ENCODE measurements at places on chromosomes 2 and 18.

DNA sequence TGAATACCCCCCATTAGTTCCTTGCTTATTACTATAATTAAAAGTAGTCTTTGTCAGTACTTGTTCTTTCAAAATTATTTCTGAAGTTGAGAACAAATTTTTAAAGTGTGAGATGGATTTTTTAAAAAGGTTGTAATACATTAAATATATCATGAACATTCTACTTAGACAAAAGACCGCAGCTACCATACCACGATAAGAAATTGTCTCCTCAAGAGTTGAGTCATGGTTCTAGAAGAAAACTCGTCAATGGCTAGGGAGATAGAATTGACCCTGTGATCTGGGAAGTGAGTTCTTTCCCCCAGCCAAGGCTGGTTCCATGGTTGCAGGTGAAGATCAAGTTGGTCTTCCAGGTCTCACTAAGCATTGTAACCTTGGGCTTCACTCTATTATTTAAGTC, 67.8 kb upstream of the ACYP2 start:
- no peak for DNase-seq

DNA sequence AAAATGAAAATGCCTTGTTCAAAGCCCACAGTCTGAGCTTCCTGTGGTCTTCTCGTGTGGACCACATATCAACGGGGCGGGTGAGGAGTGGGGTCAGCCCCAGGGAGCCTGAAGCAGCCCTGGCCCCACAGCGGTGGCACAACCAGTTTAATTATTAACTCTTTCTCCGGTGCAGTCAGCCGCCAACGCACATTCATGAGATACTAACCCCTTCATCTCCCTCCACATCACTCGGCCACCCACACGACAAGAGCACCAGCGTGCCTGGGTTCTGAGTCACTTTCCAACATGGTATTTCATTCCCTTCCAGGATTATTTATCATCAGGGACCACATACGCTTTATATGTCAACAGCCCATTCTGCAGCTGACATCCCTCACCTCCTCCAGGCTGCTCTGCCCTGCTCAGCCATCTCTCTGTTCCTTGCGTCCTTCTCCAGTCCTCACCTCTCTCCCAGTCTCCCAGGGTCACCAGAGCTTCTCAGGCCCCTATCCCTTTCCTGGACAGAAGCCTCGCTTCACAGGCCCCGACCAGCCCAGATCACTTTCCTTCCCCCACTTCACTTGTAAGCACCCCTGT, 48.0 kb upstream of the ID2 start:
- DNase-seq, result no peak

DNA sequence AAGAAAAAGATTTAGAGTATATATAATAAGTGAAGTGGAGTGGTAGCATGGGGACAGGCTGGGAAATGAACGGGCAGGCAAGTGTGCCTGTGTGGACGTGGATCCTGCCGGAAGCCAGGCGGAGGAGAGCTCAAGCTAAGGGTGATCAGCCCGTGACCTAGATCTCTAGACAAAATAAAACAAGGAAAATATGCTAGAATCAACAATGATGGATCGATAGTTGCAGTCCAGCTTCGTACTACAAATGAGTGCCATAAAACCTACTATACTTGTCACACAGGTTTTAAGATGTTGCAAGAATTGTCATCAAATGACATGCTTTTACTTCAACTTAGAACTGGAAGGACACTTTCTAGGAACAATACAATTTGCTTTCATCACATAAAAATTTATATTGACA, 8.5 kb downstream of the EIF2AK2 start:
- DNase-seq, result no peak

DNA sequence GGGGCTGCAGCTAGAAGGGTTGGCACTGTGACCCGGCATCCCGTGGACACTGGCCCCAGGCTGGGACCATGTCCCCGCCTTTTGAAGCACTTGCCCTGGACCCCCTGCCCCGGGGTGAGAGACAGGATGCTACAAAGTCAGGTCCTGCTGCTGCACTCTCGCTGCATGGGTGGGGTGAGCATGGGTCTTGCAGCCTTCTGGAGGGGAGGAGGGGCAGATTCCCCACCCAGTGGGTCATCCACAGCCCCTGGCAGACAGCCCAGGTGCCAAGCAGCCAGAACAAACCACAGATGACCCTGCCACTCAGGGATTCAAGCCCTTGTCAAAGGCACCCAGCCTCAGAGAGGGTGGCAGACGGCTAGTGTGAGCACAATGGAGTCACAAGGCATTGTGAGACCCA, 5.7 kb upstream of the NMUR1 start:
- no peak for DNase-seq

DNA sequence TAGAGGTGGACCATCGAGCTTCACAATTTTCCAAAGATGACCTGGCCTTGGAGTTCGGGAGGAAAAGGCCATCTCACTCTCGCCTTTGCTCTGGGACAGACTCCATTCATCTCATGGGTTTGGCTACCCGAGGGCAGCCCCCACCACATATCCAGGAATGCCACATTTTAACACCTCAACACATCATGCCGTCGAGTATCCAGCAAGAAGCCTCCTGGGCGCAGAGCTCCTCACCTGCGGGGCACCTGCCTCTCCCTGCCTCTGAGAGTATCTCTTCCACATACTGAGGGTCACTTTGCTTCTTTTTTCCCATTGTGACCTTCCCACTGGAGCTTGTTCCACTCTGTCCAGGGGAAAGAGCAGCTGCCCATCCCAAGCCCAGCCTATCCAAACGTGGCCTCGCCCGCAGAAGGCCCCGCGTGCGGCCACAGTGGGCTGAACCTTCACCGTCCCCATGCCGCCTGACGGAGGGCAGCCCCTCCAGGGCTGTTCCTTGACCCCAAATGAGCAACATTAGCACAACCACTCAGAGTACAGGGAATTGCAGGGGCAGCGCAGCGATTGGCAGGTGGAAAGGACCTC, 5.5 kb upstream of the LIMS2 start:
- no peak for DNase-seq

DNA sequence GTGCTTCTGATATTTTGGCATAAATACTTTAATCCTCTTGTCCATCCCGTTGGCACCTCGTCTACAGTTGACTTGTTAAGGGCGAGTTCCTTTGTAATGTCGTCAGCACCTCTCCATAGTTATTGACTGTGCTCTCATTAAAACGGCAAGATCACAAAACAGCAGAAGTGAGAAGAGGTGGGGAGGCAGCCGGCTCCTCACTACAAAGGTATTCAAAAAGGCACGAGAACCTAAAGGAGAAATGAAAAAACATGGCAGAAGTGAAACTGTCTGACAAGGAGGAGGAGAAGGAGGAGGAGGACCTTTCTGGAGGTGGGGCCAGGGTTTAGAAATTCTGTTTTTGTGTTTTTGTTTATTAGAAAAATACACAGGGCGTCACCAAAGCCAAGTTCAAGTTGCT, 235.6 kb downstream of the BCL11A start:
- no peak for DNase-seq

DNA sequence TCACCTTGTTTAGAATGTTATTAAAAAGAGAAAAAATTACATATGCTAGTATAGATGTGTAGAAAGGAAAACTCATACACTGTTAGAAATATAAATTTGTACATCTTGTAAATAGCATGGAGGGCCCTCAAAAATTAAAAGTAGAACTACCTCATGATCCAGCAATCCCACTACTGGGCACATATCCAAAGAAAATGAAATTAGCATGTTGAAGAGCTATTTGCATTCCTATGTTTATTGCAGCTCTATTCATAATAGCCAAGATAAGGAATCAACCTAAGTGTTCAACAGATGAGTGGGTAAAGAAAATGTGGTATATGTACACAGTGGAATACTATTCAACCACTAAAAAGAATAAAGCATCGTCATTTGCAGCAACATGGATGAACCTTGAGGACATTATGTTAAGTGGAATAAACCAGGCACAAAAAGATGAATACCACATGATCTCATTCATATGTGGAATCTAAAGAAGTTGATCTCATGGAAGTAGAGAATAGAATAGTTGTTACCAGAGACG, 251.5 kb upstream of the THUMPD2 start:
- no peak for DNase-seq

GRCh38 chr2:119276864-119277263, 53.2 kb downstream of the STEAP3 start:
- no peak for DNase-seq

GRCh38 chr2:22628221-22628620, 756.8 kb upstream of the KLHL29 start:
- DNase-seq, result no peak

GRCh38 chr2:233362742-233363141, 8.4 kb downstream of the DGKD start:
- DNase-seq, result no peak

DNA sequence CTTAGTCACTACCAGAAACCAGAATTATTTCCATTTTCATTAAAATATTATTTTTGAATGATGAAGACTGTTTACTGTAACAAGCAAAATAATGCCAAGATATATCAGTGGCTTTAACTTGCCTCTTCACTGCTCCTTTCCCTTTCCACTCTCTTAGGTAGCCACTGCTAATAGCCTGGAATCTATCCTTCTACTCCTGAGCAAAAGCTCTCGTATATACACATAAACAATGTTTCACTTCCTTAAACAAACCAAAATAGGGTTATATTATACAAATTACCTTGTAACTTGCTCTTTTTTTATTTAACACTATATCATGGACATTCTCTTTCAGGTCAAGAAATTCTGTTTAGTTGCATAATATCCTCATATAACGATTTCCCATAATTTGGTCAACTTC, 20.8 kb downstream of the IMMT start:
- no peak for DNase-seq

- DNase-seq, result peak; percentile 87
Measured at GRCh38 chr2:127086990-127087790, 19.8 kb downstream of the BIN1 start.

Data from iPS-NIHi11 (cell line).